Fibroblast of skin of left quadriceps (primary cell): ENCODE measurements at places on chromosomes 6 and 20.

- no peak for DNase-seq
These were observed 4.6 kb upstream of the RGS17 start for GRCh38 chr6:153135681-153136080.

DNA sequence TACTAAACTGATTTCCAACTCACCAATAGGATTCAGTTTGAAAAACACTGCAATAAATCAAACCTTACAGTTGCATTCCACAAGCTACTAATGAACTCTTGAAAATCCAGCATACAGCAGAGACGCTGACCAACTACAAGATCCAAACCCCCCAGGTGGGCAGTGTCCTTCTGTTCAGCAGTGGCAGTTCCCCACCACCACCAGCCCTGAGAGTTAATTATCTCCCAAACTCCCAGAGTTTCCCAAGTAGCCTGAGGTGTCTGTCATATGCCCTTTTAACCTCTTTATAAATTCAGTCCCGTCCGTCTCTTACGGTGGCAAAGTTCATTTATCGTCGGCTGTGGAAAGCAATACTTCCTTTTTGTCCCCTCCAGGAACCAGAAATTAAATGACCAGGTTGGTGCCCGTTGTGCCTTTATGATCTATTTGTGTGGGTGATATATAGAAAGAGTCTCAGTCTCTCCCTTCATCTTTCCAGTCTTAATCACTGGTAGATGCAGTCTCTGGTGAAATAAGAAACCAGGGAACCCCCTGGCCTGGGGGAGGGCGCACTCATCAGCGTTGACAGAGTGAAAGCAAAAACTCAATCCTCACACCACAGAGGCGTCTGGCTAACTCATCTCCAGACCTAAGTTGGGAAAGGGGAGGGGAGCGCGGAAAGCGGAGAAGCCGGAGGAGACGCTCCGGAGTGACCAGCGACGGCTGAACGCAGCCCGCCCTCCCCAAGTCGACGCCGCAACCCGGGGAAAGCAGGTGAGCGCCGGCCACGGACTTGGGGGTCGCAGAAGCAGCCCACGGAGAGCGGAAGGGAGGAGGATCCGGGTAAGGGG, 717 bp downstream of the MRPL14 start:
- DNase-seq, result peak; percentile 59

GRCh38 chr6:13384966-13385365, 56.6 kb upstream of the TBC1D7 start:
- DNase-seq, result no peak

DNA sequence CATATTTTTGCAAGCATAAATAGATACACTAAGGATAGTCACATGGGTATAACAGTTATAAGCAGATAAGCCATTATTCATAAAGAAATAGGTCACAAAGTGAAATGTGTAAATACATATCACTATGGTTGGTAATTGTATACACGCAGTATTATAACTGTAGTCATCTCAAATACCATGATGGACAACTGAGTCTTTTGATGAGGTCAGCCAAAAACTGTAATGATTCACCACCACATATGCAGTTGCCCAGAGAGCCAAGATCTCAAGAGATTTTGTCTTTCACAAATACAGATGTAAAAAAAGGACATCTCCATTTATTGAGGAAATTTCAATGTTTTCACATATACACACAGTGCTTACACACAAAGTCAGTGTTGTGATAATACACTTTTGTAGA, 28.3 kb downstream of the ZNF292 start:
- DNase-seq, result peak; percentile 5

DNA sequence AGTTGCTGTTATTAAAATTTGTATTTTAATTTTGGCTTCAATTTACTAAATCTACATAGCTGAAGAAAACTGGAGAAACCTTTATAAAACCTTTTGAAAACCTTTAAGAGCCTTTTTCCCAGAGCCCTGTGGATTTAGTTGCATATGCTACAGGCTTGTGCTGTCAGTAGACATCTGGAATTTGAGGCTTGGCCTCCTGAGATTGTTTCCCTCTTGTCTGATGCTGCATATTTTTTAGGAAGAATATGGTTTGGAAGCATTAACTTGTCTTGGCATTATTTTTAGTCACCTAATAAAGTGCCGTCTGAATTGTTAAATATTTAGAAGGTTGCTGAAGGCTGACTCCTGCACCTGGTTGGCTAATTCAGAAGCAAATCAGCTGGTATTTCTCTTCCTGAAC, 369.4 kb downstream of the UTRN start:
- DNase-seq, result no peak

DNA sequence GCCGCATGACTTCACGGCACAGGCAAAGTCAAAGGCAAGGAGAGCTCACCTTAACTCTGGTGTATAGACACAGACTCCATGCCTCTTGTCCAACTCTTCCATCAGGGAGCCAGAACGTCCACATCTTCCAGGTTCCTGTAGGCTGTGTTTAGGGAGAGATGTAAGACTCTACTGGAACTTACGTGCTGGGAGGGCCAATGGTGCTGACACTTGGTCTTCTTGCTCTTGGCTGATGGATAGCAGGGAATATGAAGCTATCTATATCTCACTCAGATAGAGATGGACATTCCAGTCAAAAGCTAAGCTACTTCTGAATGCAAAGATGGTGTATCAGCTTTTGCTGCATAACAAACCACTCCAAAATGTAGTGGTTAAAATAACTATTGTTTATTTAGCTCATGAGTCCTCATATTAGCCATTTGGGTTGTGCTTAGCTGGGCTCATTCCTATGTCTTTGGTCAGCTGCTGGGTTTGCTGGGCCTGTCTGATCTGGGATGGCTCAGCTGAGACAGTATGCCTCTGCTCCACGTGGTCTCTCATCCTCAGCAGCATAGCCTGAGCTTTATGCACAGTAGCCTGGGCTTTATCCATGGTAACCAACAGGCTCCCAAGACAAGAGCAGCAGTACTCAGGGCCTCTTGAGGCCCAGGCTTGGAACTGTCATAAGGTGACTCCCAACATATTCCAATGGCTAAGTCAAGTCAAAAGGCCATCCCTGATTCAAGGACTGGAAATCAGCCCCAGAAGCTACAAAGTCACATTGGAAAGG, 111.6 kb downstream of the SNX5 start:
- DNase-seq, result no peak

GRCh38 chr6:56814802-56815201, 140.1 kb upstream of the BEND6 start:
- DNase-seq, result no peak

- DNase-seq, result no peak
These were observed 11.2 kb upstream of the SPAG4 start for GRCh38 chr20:35604449-35604747.

GRCh38 chr6:110748453-110748852, 66.8 kb downstream of the CDK19 start:
- DNase-seq, result no peak

DNA sequence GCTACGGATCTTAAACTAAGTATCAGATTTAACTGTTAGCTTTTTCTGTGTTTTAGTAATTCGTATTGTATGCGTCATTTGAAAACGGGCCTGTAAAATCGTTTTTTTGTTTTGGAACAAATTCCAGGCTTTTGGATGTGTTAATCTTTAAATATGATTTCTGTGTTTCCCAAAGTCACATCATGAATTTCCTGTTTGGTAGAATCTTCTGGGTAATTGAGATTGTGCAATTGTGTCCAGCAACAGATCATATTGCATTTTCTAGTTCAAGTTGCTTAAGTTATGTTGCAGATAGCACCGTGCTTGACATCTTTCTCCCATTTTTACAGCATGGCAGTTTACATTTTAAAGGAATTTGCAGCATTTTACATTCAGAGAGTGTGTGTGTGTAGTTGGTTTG, 1.9 kb downstream of the MAPK14 start:
- DNase-seq, result peak; percentile 57

GRCh38 chr6:156832231-156832647, 55.1 kb downstream of the ARID1B start:
- DNase-seq, result no peak

GRCh38 chr20:44370639-44371218, 15.2 kb downstream of the HNF4A start:
- no peak for DNase-seq

- DNase-seq, result no peak
These were observed 411.7 kb upstream of the SOX4 start for GRCh38 chr6:21181866-21182265.

- no peak for DNase-seq
These were observed 36.2 kb downstream of the FYN start for GRCh38 chr6:111837007-111837406.

DNA sequence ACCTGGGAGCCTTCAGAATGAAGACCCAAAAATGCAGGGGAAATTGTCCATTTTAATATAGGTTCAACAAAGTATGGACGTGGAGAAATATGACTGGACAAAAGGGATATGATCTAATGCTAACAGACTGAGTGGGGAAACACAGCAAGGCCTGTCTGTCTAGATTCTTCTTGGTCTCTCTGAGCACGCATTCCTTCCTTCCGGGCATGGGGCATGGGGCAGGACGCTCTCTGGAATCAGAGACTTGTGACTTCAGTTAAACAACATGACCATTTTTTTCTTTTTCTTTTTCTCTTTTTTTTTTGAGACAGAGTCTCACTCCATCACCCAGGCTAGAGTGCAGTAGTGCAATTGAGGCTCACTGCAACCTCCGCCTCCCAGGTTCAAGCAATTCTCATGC, 31.9 kb downstream of the ZBTB2 start:
- no peak for DNase-seq

DNA sequence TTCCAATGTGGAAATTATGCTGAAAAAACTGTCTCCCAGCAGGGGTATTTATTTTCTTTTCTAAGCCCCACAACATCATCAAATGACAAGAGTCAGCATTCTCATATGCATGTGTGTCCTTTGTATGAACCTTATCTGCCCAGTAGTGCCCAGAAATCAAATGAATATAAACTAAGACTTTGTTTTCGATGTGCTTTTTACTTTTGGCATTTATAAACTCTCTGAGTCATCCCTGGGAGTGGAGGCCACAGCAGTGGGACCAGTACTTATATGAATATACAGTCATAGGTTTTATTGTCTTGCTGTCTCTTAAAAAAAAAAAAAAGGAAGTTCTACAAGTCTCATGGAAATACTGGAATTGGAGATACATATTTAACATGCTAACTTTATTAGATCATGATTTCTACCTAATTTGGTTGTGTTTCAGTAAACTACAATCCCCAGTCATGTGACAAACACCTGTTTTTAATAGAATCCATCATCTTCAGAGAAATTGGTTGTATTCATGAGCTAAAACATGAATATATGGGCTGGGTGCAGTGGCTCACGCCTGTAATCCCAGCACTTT, 99.2 kb upstream of the TMEM181 start:
- DNase-seq, result peak; percentile 65
